ENCODE measurements at places on chromosomes 16 and 17. TPM values are rescaled to one million over a fixed set of nuclear protein-coding genes. Genes with fewer than 3 reads are reported as not detected.

The PRSS22 gene
- not detected for total RNA-seq

The WBP2 gene
- total RNA-seq: 152 TPM

The PRCD gene
- 4.3 TPM for total RNA-seq

The PRDM7 gene
- not detected for total RNA-seq

The PHB1 gene
- 245 TPM for total RNA-seq

The PRSS8 gene
- total RNA-seq: not detected

The FAAP100 gene
- total RNA-seq: 15.4 TPM

The TPSAB1 gene
- total RNA-seq: 4.3 TPM

The SKAP1 gene
- 0.27 TPM for total RNA-seq
